Uterus (tissue), 4 donors: ENCODE measurements at places on chromosomes 5 and 9. TPM values are rescaled to one million over a fixed set of nuclear protein-coding genes. Genes with fewer than 3 reads are reported as not detected.
A peak's percentile ranks its signal among the peaks of the same experiment; 100 is the strongest.

DNA sequence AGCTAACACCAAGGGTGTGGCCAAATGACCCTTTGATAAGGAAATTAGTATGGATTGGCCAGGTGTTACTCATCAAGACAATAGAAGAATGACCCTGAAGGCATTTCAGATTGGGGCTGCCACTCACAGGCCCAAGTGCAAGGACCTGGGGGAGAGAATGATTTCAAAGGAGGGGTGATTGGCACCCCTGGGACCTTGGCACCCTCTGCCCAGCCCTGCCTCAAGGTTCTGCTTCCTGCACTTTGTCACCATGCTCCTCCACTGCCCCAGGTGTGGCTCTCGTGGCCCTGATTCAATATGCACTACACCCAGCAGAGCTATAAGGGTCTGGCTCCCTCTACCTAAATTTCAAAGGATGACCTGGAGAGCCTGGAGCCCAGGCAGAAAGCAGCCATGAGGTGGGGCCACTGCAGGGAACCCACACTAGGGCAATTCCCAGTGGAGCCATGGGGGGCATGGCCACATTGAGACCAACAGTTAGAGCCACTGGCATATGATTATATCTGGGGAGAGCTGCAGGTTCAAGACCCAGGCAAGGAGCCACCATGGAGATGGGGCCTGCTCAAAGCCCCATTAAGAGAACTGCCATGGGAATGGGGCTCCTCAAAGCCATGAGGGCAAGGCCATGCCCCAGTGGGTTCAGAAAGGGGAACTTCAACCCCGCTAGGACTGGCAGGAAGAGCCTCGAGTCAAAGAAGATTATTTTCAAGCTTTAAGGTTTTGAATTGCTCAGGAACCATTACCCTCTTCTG, 93.0 kb downstream of the CEMIP2 start:
- no peak overlapping the region for H3K27ac ChIP-seq
- no peaks in the 10 kb centered on the region for H3K4me1 ChIP-seq
- DNase-seq, result no peak
- no peak overlapping the region for H3K4me3 ChIP-seq

- no peak overlapping the region for H3K4me3 ChIP-seq
- H3K27me3 ChIP-seq, result no peaks in the 10 kb centered on the region
- no peak overlapping the region for H3K27ac ChIP-seq
- DNase-seq, result no peak
- H3K4me1 ChIP-seq, result no peaks in the 10 kb centered on the region
- no peaks in the 10 kb centered on the region for H3K36me3 ChIP-seq
These were observed 5.0 kb downstream of the IL7R start for GRCh38 chr5:35861718-35862117.

DNA sequence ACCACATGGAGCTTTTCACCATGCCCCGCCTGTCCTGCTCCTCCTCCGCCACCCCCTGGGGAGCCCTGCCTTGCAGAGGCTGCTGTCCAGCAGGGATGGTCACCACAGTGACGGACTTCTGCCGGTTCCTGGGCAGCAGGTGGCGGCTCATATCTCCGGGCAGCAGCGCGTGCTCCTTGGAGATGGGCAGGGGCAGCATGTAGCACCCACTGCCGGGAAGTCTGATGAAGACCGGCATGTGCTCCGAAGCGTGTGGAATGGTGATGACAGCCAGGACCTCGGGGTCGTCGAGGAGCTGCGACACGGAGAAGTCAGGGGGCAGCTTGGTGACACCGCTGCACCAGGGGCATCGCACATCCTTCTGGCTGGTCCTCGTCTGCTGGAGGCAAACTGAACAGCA, 19.2 kb downstream of the PLGRKT start:
- no peak for DNase-seq
- no peaks in the 10 kb centered on the region for H3K27me3 ChIP-seq
- H3K4me3 ChIP-seq, result no peak overlapping the region
- H3K36me3 ChIP-seq, result no peaks in the 10 kb centered on the region

DNA sequence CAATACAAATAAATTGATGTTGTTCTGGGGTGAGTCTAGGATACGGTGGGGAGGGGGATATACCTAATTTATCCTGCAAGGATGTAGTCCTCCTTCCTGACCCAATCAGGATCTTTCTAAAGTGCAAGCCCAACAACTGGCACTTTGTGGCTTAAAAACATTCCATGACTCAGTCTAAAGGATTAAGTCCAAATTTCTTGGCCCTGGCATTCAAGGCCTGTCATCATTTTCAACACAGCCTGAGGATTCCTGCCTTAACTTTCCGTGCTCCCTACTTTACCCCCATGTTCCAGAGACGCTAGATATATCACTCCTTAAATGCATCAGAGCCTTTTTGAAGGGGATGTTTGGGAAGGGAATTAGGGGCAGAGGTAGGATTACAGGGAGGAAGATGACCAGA, 1.0 kb downstream of the FAM221B start:
- no peak overlapping the region for H3K27ac ChIP-seq
- no peaks in the 10 kb centered on the region for H3K4me1 ChIP-seq
- no peaks in the 10 kb centered on the region for H3K27me3 ChIP-seq
- H3K4me3 ChIP-seq, result no peak overlapping the region
- no peak for DNase-seq

DNA sequence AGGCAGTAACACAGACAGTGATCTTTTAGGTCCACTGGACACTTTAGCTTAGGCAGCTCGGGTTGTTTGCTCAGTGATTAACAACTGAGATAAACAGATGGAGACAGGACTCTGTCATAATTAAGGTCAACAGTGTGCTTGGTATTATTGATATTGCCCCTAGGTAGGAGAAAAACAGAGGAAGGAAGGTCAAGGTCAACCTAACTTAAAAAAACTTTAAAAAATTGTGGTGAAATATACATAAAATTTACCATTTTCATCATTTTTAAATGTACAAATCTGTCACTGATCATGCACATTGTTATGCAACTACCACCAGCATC, 2.1 kb upstream of the HSPA4 start:
- H3K27ac ChIP-seq, result peak overlapping the region; percentile 77
- DNase-seq, result no peak
- no peak overlapping the region for H3K4me3 ChIP-seq
- H3K36me3 ChIP-seq, result no peaks in the 10 kb centered on the region

The PPIC gene
- 41.7 TPM for total RNA-seq

The CTXN3 gene
- not detected for total RNA-seq

The CD180 gene
- 0.83 TPM for total RNA-seq

The ELAVL2 gene
- total RNA-seq, result 4.4 TPM
